ENCODE measurements at places on chromosomes 5 and 9. TPM values are rescaled to one million over a fixed set of nuclear protein-coding genes. Genes with fewer than 3 reads are reported as not detected.

The PCA3 gene
- total RNA-seq, result 0.24 TPM

The TLE1 gene
- 30.9 TPM for total RNA-seq

The PCDHGB4 gene
- total RNA-seq, result 5.7 TPM

The IL9 gene
- not detected for total RNA-seq

The COMMD10 gene
- total RNA-seq, result 34.4 TPM

The EFNA5 gene
- total RNA-seq, result 4.2 TPM

The SOHLH1 gene
- total RNA-seq, result not detected

The FOXD1 gene
- 10.2 TPM for total RNA-seq

DNA sequence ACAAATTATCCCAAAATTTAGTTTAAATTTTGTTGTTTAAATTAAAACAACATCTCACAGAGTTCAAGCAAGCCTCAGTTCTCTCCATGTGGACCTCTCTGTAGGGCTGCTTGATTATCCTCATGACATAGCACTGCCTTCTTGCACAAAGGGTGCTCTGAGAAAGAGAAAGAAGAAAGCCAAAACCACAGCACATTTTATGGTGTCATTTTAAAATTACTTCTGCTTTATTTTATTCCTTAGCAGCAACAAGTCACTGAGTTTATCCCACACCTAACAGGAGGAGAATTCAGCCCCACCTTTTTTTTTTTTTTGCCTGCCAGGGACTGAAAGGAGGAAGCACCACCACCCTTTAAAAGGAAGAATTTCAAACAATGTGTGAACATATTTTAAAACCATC is 12.8 kb upstream of the KCNV2 start:
- DNase-seq, result no peak

DNA sequence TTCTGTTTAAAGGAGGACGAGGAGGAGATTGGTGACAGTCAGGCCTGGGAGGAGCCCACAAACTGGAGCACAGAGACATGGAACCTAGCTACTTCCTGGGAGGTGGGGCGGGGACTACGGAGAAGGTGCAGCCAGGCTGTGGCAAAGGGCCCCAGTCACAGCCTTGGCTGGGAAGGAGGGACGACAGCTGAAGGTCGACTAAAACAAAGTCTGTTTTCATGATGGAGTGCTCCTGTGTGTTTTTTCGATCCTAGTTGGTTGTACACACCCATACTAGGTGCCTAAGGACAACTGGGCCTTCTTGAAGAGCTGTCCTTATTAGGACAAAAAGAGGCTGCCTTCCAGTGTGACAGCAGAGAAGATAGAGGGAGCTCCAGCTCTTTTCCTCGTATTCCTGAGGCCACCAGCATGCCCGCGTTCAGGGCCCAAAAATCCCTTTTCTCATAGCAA is 2.9 kb downstream of the CCDC107 start:
- no peak for DNase-seq

DNA sequence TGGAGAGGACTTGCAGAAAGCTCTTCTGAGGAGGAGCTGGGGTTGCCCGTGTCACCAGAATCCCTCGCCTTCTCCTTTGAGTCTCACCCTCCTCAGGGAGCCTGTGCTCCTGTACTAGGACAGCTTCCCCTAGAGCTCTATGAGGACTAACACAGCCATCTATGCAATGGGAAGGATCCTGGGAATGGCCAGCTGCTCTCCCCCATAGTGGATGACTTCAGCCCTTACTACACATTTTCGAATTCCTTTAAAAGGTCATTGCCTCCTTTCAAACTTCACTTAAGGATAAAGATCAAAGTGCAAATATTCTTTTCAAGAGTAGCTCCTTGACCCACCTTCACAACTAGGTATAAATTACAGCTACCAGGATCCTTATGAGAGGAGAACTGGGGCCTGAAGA is 55.1 kb downstream of the PRDM6 start:
- no peak for DNase-seq

DNA sequence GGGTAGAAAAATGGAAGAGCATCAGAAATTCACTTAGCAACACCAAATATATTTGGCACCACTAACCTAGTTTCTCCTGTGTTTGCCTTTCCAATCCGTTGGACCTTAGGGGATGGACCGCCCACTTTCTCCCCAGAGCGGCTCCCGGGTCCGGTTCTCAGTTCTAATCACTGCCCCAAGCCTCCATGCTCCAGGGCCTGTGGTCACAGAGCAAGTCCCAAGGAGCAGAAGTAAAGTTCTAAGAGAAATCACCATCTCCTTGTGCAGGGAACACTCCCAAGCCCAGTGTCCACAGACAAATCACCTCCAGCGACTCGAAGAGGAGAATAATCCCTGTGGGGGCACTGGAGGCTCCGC is 728 bp upstream of the SLC1A1 start:
- no peak for DNase-seq

DNA sequence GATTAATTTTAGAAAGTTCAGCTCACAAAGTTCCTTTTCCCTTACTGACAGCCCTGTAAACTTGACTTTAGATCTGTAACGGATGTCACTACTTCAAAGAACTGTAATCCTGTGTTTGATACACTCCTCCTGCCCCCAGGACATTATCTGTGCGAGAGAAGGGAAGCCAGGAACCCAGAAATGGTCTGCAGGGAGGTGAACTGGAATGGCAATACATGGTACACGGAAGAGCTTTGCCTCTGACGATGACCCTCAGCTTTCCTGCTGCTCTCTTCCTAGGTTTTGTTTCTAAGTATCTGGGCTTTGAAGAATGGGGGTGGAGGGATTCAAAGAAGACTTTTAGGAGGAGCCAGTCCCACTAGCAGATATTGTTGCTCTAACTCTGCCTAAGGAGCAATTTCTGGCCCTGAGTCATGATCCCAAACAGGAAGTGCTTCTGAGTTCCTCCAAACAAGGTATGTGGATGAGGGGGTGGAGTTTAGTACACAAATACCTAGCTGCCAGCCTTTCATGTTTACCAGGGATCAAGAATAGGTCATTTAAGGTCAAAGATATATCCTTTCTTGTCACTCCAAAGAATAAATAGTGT is 43.4 kb upstream of the TMC1 start:
- no peak for DNase-seq

- peak; percentile 98 for DNase-seq
Observed at GRCh38 chr9:127578952-127579853, 32.9 kb upstream of the STXBP1 start.

DNA sequence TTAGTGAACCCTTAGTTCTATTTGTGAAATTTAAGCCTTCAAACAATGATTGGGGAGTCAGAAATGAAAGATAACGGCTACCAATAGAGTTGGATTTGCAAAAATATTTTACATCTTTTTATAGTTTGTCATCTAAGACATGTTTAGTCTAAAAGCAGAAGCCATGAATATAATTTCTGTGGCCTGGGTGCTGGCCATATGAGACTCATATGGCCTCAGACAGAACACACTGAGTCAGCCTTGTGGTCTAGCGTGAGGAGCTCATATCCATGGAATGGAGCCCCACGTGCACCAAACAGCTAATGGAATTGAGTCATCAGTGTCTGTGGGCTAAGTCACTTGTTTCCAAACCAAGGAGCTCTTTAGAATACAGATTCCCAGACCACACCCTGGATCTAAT is 240.7 kb upstream of the NREP start:
- DNase-seq, result no peak

DNA sequence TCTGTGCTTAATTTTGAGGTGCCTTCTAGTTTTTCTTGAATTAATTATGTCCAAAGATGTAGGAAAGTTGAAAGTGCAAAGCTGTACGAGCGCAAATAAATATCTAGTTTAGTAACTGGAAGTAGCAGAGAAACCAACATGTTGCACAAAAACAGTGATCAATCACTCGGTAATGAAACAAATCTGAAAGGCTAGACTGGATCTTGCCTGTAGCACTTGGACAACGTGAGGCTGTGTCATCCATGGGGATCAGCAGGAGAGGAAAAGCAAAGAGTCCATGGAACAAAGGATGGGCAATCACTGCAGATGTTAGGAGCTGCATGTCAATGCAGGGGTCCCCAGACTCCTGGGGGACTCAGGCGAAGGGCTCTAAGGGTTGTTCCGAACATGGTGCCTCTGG is 424.2 kb downstream of the IRX1 start:
- no peak for DNase-seq

DNA sequence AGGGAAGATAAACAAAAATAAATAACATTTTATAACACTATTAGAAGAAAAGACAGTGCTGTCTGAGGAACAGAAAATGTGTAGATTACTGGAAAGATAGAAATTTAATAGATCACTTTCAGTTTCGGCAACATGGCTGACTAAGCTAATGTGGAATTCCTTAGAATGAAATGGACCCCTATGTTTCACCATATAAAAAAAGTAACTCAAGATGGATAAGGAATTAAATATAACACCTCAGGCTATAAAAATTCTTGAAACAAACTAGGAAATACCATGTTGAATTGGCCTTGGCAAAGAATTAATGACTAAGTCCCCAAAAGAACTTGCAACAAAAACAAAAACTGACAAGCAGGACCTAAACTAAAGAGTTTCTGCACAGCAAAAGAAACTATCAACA is 558.3 kb downstream of the CHSY3 start:
- DNase-seq, result no peak

GRCh38 chr5:132458651-132459030 is 31.9 kb downstream of the IRF1 start:
- DNase-seq, result no peak

- DNase-seq, result no peak
Observed at GRCh38 chr5:93382188-93382825, 198.7 kb downstream of the NR2F1-AS1 start.

DNA sequence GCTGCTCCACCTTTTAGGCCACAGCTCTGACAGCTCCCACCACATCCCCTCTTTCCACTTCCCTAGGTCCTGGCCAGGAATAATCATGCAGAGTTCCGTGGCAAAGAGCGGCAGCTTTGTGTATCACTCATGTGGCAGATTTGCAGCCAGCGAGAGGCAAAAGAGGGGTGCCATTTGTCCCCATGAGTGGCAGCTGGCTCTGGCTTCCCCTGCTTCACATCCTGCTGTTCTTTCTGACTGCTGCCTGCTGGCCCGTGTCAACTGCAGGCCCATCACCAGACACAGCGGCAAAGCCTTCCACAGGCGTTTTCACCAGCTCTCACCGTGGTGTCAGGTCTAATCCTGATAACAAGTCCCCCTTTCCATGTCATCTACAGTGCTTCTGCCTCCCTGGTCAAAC is 430.6 kb upstream of the DAP start:
- DNase-seq, result no peak

GRCh38 chr5:139543423-139543991 is 17.6 kb upstream of the UBE2D2 start:
- peak; percentile 87 for DNase-seq

DNA sequence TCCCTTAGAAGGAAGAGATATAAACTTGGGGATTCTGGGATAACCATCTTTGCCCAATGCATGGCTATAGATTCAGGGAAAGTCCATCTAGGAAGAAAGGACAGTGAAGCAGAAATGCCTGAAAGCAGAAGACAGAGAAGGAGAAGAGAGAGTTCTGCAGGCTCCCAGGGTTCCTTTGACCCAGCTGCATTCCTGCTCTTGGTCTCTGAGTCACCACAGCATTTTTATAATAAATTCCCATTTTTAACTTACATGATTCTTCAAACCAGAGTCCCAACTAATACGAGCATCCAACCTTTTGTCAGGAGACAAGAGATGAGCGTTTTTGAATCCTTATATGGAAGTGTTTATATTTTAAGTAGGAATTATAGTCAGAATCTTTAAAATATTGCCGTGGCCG is 12.0 kb upstream of the AOPEP start:
- no peak for DNase-seq

- peak; percentile 83 for DNase-seq
Observed at GRCh38 chr9:2157277-2158110, 142.3 kb downstream of the SMARCA2 start.

DNA sequence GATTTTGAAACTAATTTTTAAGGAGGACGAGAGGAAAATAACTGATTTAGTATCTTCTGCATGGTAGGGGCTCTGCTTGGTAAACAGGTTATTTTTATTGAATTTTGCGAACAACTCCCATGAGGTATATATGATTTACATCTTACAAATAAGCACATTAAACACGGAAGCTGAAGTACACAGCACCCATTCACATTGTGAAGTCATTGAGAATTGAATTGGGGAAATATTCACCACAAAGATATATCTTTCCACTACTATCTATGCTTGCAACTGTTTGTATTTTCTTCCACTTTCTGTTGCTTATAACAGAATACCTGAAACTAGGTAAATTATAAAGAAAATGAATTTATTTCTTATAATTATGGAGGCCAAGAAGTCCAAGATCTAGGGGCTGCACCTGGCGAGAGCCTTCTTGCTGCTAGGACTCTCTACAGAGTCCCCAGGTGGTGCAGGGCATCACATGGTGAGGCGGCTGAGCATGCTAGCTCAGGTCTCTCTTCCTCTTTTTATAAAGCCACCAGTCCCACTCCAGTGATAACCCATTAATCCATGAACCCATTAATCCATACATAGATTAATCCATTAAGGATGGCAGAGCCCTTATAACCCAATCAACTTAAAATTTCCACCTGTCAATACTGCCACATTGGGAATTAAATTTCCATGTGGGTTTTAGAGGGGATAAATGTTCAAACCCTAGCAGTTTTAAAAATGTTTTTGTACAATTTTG is 79.0 kb upstream of the ZNF608 start:
- no peak for DNase-seq

DNA sequence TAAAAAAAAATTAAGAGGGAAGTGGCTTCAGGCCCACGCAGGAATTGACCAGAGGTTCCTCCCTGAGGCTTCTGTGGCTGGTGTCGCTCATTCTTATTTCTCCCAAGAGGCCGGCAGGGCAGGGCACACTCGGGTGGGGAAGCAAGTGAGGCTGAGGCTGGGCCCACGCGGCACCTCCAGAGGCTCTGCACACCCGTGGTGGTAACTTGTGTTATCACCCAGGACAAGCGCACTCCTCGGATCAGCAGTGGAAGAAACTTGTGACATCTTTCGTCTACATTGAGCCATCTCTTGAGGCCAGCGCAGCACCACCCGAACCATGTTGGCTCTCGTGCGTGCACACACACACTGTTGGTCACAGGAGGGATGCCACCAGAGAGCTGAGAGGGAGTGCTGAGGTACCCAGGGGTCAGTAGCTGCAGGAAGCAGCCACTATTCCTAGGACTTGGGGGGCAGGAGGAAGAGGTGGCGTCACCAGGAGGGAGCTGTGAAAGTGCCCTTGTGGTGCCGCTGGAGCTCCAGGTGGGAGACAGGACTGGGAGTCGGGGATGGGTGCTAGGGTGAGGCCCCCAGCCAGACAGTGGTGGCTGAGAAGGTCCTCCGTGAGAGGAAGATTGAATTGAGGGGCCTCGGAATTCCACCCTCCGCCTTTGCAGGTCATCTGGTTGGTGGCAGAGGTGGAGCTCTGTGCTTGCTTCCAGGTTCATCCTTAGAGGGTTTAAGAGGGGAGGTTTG is 6.4 kb downstream of the NDUFS6 start:
- no peak for DNase-seq

DNA sequence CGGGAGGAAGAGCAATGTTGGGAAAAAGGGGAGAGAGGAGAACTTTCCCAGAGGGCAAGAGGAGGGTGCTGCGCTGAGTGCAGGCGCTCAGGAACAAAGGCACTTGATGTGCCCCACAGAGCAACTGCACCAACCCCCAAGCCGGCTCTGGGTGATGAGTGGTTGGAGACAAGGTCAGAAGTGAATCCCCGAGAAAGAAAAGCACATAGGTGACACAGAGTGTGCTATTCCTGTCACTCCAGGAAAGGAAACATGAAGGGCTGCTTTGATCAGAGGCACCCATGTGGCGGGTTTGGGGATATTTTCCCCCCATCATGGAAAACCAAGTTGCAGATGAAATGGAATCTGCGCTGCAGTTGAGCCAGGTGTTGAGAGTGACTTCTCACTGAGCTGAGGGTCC is 20.7 kb upstream of the SLC25A48 start:
- peak; percentile 42 for DNase-seq
